Right atrium auricular region (tissue), 2 donors: ENCODE measurements at places on chromosomes 1 and 21. TPM values are rescaled to one million over a fixed set of nuclear protein-coding genes. Genes with fewer than 3 reads are reported as not detected.

DNA sequence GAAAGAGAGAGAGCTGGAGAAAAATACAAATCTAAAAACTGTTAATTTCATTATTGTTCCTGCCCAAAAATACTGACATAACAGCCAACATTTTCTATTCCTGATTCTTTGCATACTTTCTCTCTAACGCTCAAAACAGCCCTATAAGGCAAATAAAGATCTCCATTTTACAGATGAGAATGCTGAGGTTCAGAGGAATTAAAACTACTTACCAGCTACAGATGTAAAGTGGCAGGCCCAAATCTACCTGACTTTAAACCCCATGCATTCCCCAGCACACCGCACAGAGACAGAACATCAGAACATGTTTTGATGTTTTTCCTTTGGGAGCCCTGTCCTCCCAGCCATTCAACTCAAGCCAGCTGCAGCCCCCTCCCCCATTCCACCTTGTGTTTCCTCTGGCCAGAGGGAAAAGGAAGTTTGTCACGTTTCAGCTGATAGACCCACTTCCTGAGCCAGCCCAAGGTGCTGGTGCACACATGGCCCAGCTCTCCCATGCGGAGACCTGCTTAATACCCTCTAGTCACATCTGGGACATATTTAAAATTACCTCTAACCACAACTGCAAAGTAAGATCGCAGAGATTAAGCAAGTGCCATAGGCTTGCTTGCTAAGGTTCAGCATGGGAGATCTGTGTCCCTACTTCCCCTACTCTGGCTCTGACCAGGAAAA, 133.1 kb upstream of the NFIA start:
- no peaks in the 10 kb centered on the region for H3K27me3 ChIP-seq
- H3K4me3 ChIP-seq, result no peak overlapping the region
- no peaks in the 10 kb centered on the region for H3K4me1 ChIP-seq

- H3K36me3 ChIP-seq, result no peaks in the 10 kb centered on the region
- H3K27me3 ChIP-seq, result no peaks in the 10 kb centered on the region
- H3K27ac ChIP-seq, result no peak overlapping the region
- DNase-seq, result no peak
- H3K4me1 ChIP-seq, result no peaks in the 10 kb centered on the region
Measured at GRCh38 chr21:29224006-29224405, 74.7 kb upstream of the BACH1 start.

- no peak overlapping the region for H3K4me3 ChIP-seq
- H3K4me1 ChIP-seq, result no peaks in the 10 kb centered on the region
- H3K27me3 ChIP-seq, result no peaks in the 10 kb centered on the region
- H3K36me3 ChIP-seq, result no peaks in the 10 kb centered on the region
- no peak overlapping the region for H3K27ac ChIP-seq
- DNase-seq, result no peak
Measured at GRCh38 chr1:86751923-86752322, 47.5 kb downstream of the SH3GLB1 start.

GRCh38 chr21:19224090-19224489, 820.5 kb upstream of the TMPRSS15 start:
- H3K27ac ChIP-seq, result no peak overlapping the region
- no peaks in the 10 kb centered on the region for H3K36me3 ChIP-seq
- H3K4me1 ChIP-seq, result no peaks in the 10 kb centered on the region
- no peak for DNase-seq

- H3K4me1 ChIP-seq, result peaks cover 59% of the 10 kb centered on the region
- H3K4me3 ChIP-seq, result peak overlapping the region; percentile 57
- peak overlapping the region; percentile 82 for H3K27ac ChIP-seq
- DNase-seq, result no peak
Measured at GRCh38 chr1:38860454-38860795, 853 bp upstream of the RRAGC start.

- no peaks in the 10 kb centered on the region for H3K27me3 ChIP-seq
- DNase-seq, result no peak
- no peak overlapping the region for H3K4me3 ChIP-seq
- peaks cover 58% of the 10 kb centered on the region for H3K4me1 ChIP-seq
- no peak overlapping the region for H3K27ac ChIP-seq
- no peaks in the 10 kb centered on the region for H3K36me3 ChIP-seq
Measured at GRCh38 chr1:225768662-225769426, 8.8 kb upstream of the SRP9 start.

GRCh38 chr1:83829106-83829505, 169.8 kb downstream of the TTLL7 start:
- H3K4me1 ChIP-seq, result no peaks in the 10 kb centered on the region
- DNase-seq, result no peak
- H3K36me3 ChIP-seq, result no peaks in the 10 kb centered on the region
- no peaks in the 10 kb centered on the region for H3K27me3 ChIP-seq
- no peak overlapping the region for H3K27ac ChIP-seq
- no peak overlapping the region for H3K4me3 ChIP-seq

- DNase-seq, result no peak
- H3K27me3 ChIP-seq, result peaks cover 3% of the 10 kb centered on the region
- H3K27ac ChIP-seq, result no peak overlapping the region
- no peaks in the 10 kb centered on the region for H3K36me3 ChIP-seq
Measured at GRCh38 chr1:29439615-29440014, 203.3 kb downstream of the PTPRU start.

DNA sequence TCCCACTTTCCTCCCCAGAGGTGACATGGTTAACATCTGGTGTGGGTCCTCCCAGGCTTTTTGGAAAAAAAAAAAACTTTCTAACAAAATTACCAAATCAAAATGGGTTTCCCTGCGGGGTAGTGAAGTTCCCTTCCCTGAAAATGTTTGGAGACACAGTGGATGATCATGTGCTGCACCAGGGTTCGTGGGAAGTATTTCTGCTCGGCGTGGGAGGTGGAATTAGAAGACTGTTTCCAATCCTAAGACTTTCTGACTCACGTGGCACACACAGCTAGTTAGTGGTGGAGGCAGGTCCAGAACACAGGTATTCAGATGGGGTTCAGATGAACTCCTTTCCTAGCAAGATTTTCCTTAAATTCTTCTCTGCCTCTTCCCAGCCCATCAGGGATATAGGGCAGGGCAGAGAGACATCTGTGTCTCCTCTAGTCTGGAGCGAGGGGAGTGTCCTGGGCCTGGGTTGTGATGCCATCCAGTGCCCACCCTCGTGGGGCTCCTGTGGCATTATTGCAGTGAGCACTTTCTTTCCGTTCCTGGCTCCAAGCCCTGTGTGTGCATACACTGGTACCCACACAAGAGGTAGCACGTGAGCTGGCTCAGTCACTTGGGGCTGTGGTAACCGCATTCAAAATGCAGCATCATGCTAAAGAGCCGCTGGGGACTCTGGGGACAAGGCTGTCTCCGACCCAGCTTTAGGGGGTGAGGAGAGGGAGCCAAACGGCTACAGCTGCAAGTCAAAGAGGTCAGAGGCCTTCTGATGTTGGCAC, 27.5 kb downstream of the KCNC4 start:
- peaks cover 3% of the 10 kb centered on the region for H3K36me3 ChIP-seq
- H3K4me3 ChIP-seq, result no peak overlapping the region
- peaks cover 8% of the 10 kb centered on the region for H3K4me1 ChIP-seq
- H3K27me3 ChIP-seq, result no peaks in the 10 kb centered on the region

DNA sequence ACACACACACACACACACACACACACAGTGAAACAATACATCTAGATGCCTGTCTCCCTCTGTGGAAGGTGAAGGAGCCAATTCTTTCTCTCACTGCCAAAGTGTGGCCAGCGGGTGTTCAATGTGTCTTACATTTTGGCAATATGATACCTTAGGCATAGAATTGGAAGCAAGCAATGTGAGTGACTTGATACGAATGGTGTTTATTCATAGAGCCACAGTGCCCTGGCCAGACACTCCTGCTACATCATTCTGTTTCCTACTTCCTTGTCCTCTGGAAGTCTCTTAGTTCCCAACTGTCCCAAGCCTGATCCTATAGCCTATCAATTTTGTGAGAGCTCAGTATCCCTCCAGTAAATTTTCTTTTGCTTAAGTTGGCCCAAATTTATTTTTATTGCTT, 170.0 kb upstream of the L1TD1 start:
- no peaks in the 10 kb centered on the region for H3K27me3 ChIP-seq
- H3K4me1 ChIP-seq, result peaks cover 6% of the 10 kb centered on the region
- no peak overlapping the region for H3K4me3 ChIP-seq
- no peak overlapping the region for H3K27ac ChIP-seq
- H3K36me3 ChIP-seq, result no peaks in the 10 kb centered on the region

GRCh38 chr1:228987736-228988506, 252.6 kb downstream of the RHOU start:
- H3K27ac ChIP-seq, result no peak overlapping the region
- DNase-seq, result no peak
- no peaks in the 10 kb centered on the region for H3K4me1 ChIP-seq
- no peak overlapping the region for H3K4me3 ChIP-seq
- no peaks in the 10 kb centered on the region for H3K27me3 ChIP-seq

- H3K27ac ChIP-seq, result peak overlapping the region; percentile 91
- H3K27me3 ChIP-seq, result no peaks in the 10 kb centered on the region
- peaks cover 22% of the 10 kb centered on the region for H3K4me1 ChIP-seq
- H3K4me3 ChIP-seq, result peak overlapping the region; percentile 77
- DNase-seq, result peak; percentile 77
Measured at GRCh38 chr1:32073299-32074229, 825 bp downstream of the TMEM39B start.

- no peak for DNase-seq
- H3K27ac ChIP-seq, result no peak overlapping the region
- no peaks in the 10 kb centered on the region for H3K27me3 ChIP-seq
- no peaks in the 10 kb centered on the region for H3K4me1 ChIP-seq
- H3K36me3 ChIP-seq, result no peaks in the 10 kb centered on the region
Measured at GRCh38 chr1:89440911-89441310, 77.1 kb downstream of the GBP6 start.

- DNase-seq, result no peak
- no peaks in the 10 kb centered on the region for H3K27me3 ChIP-seq
- H3K4me3 ChIP-seq, result no peak overlapping the region
- no peaks in the 10 kb centered on the region for H3K36me3 ChIP-seq
- no peak overlapping the region for H3K27ac ChIP-seq
Measured at GRCh38 chr1:170932236-170932635, 3.1 kb upstream of the MROH9 start.

- peaks cover 78% of the 10 kb centered on the region for H3K36me3 ChIP-seq
- no peak overlapping the region for H3K4me3 ChIP-seq
- no peak for DNase-seq
- no peaks in the 10 kb centered on the region for H3K27me3 ChIP-seq
- H3K27ac ChIP-seq, result peak overlapping the region; percentile 29
Measured at GRCh38 chr1:235999259-235999925, 65.5 kb downstream of the NID1 start.

GRCh38 chr1:67382292-67382691, 47.9 kb downstream of the SERBP1 start:
- no peak overlapping the region for H3K4me3 ChIP-seq
- no peaks in the 10 kb centered on the region for H3K4me1 ChIP-seq
- no peak overlapping the region for H3K27ac ChIP-seq
- DNase-seq, result no peak
- no peaks in the 10 kb centered on the region for H3K27me3 ChIP-seq

DNA sequence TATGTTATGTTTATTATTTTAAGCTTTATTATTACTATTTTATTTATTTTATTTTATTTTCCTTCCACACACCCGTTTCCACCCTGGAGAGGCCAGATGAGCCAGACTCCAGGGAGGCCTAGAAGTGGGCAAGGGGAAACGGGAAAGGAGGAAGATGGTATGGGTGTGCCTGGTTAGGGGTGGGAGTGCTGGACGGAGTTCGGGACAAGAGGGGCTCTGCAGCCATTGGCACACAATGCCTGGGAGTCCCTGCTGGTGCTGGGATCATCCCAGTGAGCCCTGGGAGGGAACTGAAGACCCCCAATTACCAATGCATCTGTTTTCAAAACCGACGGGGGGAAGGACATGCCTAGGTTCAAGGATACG, 468 bp upstream of the MX1 start:
- peak overlapping the region; percentile 71 for H3K4me3 ChIP-seq
- no peaks in the 10 kb centered on the region for H3K27me3 ChIP-seq
- peaks cover 19% of the 10 kb centered on the region for H3K4me1 ChIP-seq
- peak overlapping the region; percentile 70 for H3K27ac ChIP-seq
- H3K36me3 ChIP-seq, result no peaks in the 10 kb centered on the region
- DNase-seq, result no peak

DNA sequence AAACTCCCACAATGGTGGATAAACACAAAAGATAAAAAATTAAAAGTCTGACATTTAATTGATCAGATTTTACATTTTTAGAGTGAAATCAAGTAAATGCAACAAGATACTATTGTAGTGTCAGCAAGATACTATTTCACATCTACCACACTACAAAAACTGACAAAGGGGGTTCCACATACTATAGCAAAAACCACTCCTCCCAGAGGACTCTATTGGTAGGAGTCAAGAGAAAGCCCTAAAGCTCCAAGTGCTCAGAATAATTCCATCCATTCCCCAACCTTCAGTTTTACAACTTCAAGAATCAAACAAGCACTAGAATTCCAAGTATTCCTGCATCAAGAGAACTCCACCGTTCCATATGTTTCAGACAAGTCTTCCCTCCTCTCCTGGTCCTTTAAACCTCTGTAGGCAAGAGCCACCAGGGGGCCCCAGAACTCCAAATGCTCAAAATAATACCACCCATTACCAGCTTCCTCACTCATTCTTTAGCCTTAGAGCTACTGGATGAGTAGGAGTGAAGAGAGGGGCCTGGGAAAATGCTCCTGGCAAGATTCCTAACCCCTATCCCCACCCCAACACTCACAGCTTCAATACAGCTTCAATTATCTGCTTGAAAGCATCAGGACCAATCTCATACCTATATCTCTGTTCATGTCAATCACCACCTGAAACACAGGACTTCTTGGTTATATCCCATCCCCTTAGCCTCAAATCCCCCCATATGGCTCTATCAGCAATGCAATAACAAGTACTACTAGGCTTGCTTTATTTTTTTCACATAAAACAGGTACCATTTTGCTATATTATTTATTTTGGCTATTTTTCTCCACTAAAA, 9.9 kb downstream of the TOR1AIP2 start:
- H3K27ac ChIP-seq, result no peak overlapping the region
- H3K27me3 ChIP-seq, result no peaks in the 10 kb centered on the region
- peaks cover 18% of the 10 kb centered on the region for H3K4me1 ChIP-seq
- peaks cover 23% of the 10 kb centered on the region for H3K36me3 ChIP-seq

GRCh38 chr1:38077523-38078147, 31.0 kb upstream of the POU3F1 start:
- no peak for DNase-seq
- no peak overlapping the region for H3K4me3 ChIP-seq
- no peaks in the 10 kb centered on the region for H3K36me3 ChIP-seq
- no peaks in the 10 kb centered on the region for H3K4me1 ChIP-seq

DNA sequence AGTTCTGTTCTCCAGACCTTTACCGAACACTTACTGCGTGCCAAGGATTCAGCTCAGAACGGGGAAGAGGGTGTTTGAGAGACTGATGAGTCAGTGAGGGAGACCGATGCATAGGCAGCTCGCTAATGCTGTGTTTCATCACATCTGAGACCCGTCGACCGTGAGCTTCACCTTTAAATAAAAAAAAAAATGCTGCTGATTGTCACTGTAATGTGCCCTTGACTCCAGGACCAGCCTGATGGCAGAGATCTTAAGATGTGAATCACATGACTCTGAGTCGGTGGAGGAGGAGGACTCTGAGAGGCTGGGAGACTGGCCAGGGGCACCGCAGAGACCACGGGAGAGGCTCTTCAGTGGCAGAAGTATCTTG, 28.8 kb downstream of the SPSB1 start:
- no peaks in the 10 kb centered on the region for H3K36me3 ChIP-seq
- peak overlapping the region; percentile 14 for H3K27ac ChIP-seq
- DNase-seq, result no peak
- no peaks in the 10 kb centered on the region for H3K4me1 ChIP-seq
- H3K4me3 ChIP-seq, result no peak overlapping the region

Gene SH2D2A
- 0.98 TPM for total RNA-seq

Gene PRRC2C
- 45.2 TPM for total RNA-seq

Gene CELA2A
- total RNA-seq, result not detected

Gene LMOD1
- total RNA-seq, result 31.4 TPM

Gene DNAJC28
- 3.0 TPM for total RNA-seq

Gene OR14A16
- not detected for total RNA-seq

Gene PSMA5
- 19.8 TPM for total RNA-seq

Gene MAST2
- total RNA-seq, result 52.1 TPM

Gene SETSIP
- total RNA-seq, result not detected

Gene PTPN7
- total RNA-seq, result 0.63 TPM
